NCI-H2029 (cell line): ENCODE measurements at places on chromosomes 6 and 20.

GRCh38 chr20:37892001-37892400 is 10.9 kb upstream of the VSTM2L start:
- peak; percentile 36 for DNase-seq

DNA sequence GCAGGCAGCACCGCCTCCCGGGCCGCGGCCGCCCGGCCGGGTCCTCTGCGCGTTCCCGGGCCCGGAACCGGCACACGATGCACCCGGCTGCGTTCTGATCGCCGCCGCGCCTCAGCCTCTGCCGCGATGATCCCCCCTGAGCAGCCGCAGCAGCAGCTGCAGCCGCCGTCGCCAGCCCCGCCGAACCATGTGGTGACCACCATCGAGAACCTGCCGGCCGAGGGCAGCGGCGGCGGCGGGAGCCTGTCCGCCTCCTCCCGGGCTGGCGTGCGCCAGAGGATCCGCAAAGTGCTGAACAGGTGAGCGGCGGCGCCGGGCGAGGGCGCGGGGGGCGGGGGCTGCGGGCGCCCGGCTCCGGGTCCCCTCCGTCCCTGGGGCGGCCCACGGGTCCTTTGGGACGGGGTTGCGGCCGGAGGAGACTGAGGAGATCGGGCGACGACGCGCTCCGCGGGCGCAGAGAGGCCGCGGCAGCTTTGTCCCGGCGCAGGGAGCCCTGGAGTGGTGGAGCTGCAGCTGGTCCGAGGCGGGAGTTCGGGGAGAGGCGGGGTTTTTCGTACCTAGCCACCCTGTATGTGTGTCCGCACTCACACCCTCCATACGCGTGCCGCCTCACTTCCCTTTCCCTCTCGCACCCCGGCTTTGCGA is 659 bp downstream of the SLC35F1 start:
- no peak for DNase-seq

- DNase-seq, result no peak
Observed at GRCh38 chr6:2956930-2957685, 14.3 kb downstream of the SERPINB6 start.

DNA sequence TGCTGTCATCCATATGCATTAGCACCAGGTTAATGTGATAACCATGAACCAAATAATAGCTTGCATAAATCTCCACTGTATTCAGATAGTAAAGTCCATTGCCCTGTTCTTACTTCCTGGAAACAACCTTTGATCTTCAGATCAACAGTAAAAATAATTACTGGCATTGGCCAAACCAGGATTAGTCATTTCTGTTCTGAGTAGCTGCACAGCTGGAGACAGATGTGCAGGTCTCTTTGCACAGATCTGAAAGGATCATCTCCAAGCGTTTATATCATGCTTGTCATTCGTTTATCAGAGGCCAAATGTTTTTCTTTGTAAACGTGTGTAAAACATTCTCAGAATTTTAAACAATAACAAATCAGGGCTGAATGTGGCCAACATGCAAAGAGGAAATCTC is 134.4 kb upstream of the HMGCLL1 start:
- no peak for DNase-seq

- no peak for DNase-seq
Observed at GRCh38 chr6:379410-380181, 12.0 kb upstream of the IRF4 start.

DNA sequence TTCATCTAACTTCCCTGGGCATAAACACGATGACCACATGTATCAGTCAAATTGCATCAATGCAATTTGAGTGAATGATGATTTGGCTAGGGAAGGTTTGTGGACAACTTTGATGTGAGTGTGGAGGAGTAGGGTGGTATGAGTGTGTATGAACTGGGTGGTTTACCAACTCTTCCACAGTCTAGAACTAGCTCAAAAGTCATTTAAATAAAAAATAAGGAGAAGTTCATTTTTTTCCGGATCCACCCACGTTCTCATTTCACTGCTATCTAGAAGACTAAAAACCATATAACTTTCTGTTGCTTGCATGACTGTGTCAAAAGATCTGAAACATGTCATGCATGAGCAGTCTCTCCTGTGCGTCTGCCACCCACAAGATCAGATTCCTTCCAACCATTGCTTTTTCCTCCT is 23.6 kb downstream of the SLC35D3 start:
- DNase-seq, result no peak

DNA sequence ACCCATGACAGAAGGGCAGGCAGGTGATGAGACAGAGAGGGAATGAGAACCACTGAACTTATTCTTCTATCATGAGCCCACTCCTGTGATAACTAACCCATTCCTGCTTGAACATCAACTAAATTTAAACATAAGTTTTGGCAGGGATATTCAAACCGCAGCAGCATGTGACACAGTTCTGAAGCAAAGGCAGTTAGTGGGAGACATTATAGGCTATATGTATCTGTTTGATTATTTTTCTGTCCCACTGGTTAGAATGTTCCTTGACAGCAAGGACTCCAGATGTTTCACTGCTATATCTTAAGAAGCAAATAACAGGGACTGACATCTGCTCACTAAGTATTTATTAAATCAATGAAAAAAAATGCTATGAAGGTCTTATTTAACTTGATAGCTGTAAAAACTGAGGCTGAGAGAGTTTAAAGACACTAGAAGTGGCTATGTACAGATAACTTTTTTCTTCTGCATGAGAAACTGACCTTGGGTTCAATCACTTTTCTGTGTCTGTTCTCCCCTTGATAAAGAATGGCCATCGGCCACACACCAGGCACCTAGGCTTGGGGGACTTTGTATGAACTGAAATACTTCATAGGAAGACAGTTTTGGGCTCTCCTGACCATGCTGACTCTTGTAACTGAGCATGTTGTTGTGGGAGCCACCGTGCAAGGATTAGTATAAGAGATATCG is 90.9 kb downstream of the CEP162 start:
- DNase-seq, result no peak

DNA sequence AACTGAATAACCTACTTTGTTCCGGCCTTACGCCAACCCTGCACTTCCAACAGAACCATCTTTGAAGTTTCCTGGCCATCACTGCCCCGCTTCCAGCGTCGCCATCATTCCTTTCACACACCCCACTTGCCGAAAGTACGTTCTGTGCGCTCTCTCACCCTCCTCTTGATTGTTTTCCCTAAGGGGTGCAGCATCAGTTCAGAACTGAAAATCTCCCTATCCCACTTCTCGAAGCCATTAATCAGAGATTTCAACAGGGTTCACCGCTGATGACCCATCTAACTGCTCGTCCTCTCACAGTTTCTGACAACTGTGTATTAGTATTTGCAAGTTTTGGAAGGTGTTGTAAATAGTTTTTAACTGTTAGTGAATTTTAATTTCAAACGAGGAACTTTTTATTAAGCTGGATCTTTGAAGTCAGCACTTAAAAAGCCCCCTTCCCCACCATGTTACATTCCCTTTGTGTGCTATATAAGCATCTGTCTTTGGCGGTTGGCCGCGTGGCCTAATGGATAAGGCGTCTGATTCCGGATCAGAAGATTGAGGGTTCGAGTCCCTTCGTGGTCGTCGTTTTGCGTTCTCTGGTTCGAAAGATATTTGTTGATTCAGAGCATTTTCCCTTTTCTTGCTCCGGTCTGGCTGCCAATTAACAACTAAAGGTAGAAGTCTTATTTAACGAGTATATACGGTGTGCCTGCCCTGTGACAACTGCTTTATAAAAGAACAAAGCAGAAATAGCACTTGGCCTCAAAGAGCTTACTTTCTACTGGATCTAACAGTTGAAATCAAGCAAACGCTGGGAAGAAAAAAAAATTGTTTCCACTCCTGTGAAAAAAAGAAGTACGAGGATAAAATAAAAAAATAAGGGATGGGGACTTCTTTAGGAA is 42.6 kb downstream of the TRIM27 start:
- DNase-seq, result peak; percentile 37

DNA sequence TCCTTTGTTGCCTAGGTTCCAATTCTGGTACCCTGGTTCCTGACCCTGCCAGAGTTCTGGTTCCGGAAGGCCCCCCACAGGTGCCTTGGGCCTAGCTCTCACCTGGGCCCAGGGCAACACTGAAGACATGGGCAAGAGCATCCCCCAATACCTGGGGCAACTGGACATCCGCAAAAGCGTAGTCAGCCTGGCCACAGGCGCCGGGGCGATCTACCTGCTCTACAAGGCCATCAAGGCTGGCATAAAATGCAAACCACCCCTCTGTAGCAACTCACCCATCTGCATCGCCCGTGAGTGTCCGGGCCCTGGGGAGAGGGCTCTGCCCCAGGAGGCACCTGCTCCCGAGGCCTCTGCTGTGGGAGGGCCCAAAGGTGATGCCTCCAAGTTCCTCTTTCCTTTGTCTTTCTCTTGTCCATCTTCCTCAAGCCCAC is at the start of gene ARMC12:
ARMC12 (plus strand) TSS at position 51 of the 431 bp plus-strand sequence; CDS start at position 128, 77 bp downstream.
- DNase-seq, result no peak

GRCh38 chr20:36173451-36173933 is 19.0 kb downstream of the EPB41L1 start:
- DNase-seq, result no peak

DNA sequence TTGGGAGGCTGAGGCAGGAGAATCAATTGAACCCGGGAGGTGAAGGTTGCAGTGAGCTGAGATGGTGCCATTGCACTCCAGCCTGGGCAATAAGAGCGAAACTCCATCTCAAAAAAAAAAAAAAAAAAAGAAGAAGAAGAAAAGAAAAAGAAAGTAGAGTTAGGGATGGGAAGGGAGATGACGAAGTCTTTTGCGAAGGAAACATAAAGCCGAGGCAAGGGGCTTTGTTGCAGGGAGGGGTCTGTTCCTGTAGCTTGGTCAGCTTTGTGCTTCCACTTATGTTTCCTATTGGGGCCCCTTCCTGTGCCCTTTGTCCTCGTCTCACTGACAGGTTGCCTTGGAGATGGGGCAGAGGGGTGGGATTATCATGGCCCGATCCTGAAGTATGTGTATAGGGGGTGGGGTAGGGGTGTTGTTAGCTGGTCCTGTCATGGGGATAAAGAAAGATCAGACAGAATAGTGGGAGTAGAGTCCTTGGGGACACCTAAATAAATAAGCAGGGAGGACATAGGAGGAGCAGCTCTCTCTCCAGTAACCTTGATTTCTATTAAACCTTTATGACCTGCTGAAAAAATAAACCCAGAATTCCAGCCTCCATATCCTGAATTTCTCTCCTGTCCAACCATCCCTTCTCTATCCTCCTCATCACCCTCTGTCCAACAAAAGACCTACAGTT is 1.1 kb upstream of the CLIC1 start:
- DNase-seq, result peak; percentile 51
